ENCODE measurements at places on chromosomes 13 and 19.

GRCh38 chr13:73967397-73968165, 166.6 kb downstream of the KLF12 start:
- peak; percentile 17 for DNase-seq

GRCh38 chr13:45691667-45692066, 10.5 kb upstream of the CBY2 start:
- no peak for DNase-seq

DNA sequence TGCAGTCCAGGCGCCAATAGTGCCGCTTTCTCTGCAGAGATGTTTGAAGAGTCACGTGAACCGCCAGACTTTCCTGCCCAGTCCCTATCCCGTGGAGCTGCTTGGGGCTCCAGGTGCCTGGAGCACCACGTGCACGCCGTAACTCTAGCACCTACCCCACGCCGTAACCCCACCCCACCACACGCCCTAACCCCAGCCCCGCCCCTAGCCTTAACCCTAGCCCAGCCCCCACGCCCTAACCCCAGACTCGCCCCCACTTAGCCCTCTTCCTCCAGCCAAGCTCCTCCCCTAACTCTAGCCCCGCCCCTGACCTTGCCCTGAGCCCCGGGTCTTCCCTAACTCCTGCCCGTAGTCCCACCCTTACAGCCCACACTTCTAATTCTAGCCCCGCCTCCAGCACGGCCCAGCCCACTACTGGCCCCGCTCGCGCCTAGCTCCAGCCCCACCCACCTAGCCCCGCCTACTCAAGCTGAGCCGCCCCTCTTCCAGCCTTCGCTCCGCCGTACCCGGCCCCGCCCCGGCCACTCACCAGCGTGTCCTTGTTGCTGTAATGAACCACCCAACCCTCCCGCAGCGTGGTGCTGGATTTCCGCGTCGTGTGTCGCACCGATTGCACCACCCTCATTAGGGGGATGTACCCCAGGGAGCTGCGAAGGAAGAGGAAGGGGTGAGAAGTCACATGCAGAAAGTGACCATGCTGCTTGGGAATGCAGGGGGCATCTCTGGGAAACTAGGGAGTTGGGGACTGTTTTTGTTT, 19.5 kb downstream of the PRKD2 start:
- DNase-seq: peak; percentile 85

DNA sequence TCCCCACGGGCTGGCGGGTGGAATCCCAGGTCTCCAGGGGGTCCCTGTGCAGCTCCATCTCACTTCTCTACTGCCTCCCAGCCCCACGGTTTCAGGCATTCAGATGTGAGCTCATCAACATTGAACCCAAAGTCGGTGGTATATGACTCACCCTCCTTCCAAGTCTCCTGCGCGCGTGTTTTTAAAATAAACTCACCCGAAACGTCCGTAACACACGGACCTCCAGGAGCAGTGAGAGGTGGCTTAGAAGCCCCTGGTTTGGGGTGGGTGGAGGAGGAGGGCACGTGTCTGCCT, 14.0 kb upstream of the CRTC1 start:
- peak; percentile 61 for DNase-seq

DNA sequence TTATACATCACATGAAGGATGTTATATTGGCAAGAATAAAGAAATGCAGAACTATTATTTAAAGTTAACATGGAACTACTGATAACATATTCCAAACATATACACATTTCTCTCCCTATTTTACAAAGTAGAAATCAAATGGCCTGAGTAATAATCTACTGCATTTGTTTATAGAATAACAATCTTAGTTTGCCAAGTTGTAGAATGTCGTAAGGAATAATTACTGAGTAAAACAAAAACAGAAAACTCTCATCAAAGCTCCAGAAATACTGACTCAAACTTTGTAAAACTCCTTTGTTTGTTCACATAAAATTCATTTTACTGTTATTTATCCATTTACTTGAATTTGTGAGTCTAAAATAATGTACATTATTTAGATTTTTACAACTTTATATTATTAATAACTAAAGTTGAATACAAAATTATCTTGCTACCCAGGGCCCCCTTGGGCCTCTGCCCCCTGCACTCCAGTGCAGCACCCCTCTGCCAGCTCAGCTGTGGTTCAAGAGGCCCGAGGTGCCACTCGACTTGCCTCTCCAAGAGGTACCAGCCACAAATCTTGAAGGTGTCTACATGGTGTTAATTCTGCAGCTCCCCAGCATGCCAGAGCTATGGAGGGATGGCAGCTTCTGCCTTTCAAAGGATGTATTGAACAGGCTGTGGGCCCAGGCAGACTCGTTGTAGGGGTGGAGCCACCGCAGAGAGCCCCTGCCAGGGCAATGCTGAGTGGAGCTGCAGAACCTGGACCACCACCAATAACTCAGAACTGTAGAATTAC, 2819.7 kb downstream of the PCDH9 start:
- DNase-seq: no peak

- no peak for DNase-seq
These were observed 967 bp upstream of the NR2C2AP start for GRCh38 chr19:19204181-19204580.
